ENCODE measurements at places on chromosomes 6 and 20. TPM values are rescaled to one million over a fixed set of nuclear protein-coding genes. Genes with fewer than 3 reads are reported as not detected.

- no peaks in the 10 kb centered on the region for H3K4me1 ChIP-seq
- no peak for DNase-seq
- peak overlapping the region; percentile 44 for H3K4me3 ChIP-seq
- H3K36me3 ChIP-seq = no peaks in the 10 kb centered on the region
- H3K27ac ChIP-seq = no peak overlapping the region
Observed at GRCh38 chr6:133837801-133838349, 51.0 kb upstream of the TCF21 start.

DNA sequence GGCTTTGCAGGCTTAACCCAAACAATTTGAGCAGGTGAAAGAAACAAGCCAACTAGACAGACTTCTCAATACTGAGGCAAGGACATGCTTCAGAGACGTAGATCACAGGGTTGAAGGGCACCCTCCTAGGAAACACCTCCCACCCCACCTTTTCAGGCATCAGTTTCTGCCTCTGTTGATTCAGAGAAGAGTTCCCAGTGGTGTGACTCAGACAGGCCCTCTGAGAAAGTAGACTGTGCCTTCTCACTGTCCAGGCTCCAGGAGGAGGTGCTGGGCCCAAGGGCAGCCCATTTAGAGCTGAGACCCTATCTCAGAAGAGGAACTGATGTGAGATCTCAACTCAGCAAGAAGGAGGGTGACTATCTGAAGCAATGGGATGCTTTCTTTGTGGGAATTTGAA, 108.1 kb downstream of the FAM50B start:
- DNase-seq = no peak
- H3K27ac ChIP-seq = no peak overlapping the region
- H3K4me3 ChIP-seq = no peak overlapping the region
- no peaks in the 10 kb centered on the region for H3K4me1 ChIP-seq
- H3K27me3 ChIP-seq = no peaks in the 10 kb centered on the region
- no peaks in the 10 kb centered on the region for H3K36me3 ChIP-seq

GRCh38 chr6:108260126-108260808, 573 bp downstream of the SNX3 start:
- DNase-seq = peak; percentile 59
- no peaks in the 10 kb centered on the region for H3K27me3 ChIP-seq
- peak overlapping the region; percentile 98 for H3K27ac ChIP-seq
- H3K36me3 ChIP-seq = no peaks in the 10 kb centered on the region

GRCh38 chr6:84525907-84526306, 238.5 kb downstream of the TBX18 start:
- no peaks in the 10 kb centered on the region for H3K4me1 ChIP-seq
- H3K36me3 ChIP-seq = no peaks in the 10 kb centered on the region
- no peak overlapping the region for H3K27ac ChIP-seq
- H3K27me3 ChIP-seq = no peaks in the 10 kb centered on the region
- no peak for DNase-seq

DNA sequence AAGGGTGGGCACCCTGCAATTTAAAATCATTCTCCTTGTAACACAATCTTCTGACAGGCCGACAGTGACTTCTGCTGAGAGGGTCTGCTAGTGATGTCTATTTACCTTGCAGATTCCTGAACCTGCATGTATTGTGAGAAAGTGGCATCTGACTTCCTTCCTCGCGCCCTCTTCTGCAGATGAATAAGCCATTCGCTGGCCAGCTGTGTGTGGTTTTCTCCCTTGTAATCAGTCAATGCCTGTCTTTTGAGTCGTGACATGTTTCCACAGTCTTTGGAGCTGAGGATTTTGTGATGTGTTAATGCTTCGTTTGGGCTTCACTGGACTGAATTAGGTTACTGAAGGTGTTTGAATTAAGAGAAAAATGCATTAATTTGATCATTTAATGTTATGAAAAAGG, 125.3 kb downstream of the GRM1 start:
- no peaks in the 10 kb centered on the region for H3K4me1 ChIP-seq
- no peak overlapping the region for H3K4me3 ChIP-seq
- no peak overlapping the region for H3K27ac ChIP-seq
- H3K27me3 ChIP-seq = no peaks in the 10 kb centered on the region
- DNase-seq = no peak

DNA sequence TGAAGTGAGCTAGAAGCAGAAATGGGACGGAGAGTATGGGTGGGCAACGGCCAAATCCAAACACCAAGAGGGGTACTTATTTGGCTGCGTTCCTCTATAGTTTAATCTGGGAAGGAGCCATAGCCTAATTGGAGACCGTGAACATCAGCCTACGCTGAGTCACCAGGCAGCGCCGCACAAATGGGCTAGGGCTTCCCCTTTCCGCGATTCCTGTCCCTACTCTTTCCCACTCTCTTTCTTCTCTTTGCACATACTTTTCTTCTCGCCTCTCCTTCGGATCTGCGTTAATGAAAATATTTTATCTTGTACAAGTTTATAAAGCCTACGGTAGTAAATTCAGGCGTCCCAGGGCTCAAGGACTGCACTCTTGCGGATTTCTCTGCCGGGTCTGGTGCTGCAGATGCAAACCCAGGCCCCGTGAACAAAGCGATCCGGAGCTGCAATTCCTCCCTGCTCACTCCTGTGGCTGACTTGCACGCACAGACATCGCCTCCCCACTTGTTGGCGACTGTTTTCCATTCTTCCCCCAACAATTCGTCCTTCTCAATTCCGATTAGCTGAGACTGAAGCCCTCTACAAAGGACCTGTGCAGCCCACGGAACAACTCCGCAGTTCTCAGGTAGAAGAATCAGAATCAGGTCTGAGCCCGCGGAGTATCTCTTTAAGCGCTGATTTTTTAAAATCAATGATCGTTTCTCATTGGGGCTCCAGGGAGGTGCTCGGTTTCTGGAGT, 4.2 kb upstream of the TBX18 start:
- DNase-seq = no peak
- peak overlapping the region; percentile 80 for H3K27ac ChIP-seq
- H3K27me3 ChIP-seq = no peaks in the 10 kb centered on the region
- H3K4me3 ChIP-seq = peak overlapping the region; percentile 39
- no peaks in the 10 kb centered on the region for H3K36me3 ChIP-seq
- peaks cover 18% of the 10 kb centered on the region for H3K4me1 ChIP-seq

- H3K36me3 ChIP-seq = no peaks in the 10 kb centered on the region
- H3K27ac ChIP-seq = no peak overlapping the region
- no peaks in the 10 kb centered on the region for H3K4me1 ChIP-seq
- H3K27me3 ChIP-seq = no peaks in the 10 kb centered on the region
Observed at GRCh38 chr6:129695373-129696027, 14.5 kb downstream of the ARHGAP18 start.

- H3K4me3 ChIP-seq = no peak overlapping the region
- no peaks in the 10 kb centered on the region for H3K36me3 ChIP-seq
- H3K27me3 ChIP-seq = no peaks in the 10 kb centered on the region
Observed at GRCh38 chr20:57476084-57476526, 48.8 kb downstream of the CTCFL start.

- H3K4me1 ChIP-seq = peaks cover 6% of the 10 kb centered on the region
- no peak overlapping the region for H3K27ac ChIP-seq
- no peaks in the 10 kb centered on the region for H3K27me3 ChIP-seq
- no peak overlapping the region for H3K4me3 ChIP-seq
Observed at GRCh38 chr6:41036601-41037000, 2.4 kb downstream of the UNC5CL start.

DNA sequence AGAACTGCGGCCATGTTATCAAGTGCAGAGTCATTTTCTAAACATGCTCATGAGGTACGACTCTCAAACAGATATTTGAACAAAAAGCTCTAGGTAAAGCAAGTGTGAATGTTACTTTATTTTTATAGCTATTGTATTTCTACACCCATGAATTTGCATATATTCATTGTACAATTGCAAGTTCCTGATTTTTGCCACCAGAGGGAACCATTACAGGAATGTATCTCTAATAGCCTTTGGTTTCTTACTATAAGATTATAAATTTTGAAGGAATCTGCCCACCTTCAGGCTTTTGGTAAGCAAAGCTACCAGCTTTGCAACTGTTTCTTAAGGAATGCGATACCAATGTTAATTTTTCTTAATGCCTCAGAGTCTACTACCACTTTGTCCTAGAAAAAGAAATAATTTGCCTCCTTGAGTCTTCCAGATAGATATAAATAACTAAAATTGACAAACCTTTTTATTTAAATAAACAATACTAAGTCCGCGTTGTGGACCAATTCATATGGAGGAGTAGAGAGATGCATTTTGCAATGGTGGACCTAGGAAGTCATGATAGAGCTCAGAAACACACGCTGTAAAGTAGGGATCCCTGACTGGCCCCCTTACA, 125.4 kb upstream of the SAMD5 start:
- H3K36me3 ChIP-seq = peaks cover 16% of the 10 kb centered on the region
- no peak overlapping the region for H3K27ac ChIP-seq

GRCh38 chr20:17848249-17849048, 120.1 kb downstream of the SNX5 start:
- H3K4me3 ChIP-seq = no peak overlapping the region
- no peaks in the 10 kb centered on the region for H3K27me3 ChIP-seq
- no peaks in the 10 kb centered on the region for H3K4me1 ChIP-seq
- H3K36me3 ChIP-seq = no peaks in the 10 kb centered on the region

DNA sequence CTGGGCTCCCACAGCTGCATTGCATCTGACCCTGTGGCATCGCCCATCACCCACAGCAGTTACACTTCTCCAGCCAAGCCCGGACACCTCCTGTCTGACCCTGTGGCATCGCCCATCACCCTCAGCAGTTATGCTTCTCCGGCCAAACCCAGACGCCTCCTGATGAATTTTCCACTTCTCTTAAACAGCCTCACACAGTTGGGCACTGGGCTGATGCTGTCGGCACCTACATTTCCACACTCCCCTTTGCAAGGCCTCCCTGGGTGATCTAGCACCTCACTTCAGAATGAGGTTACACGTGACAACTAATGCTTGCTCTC, 175.2 kb upstream of the ARID1B start:
- DNase-seq = peak; percentile 64
- H3K27me3 ChIP-seq = no peaks in the 10 kb centered on the region
- no peak overlapping the region for H3K4me3 ChIP-seq
- no peaks in the 10 kb centered on the region for H3K36me3 ChIP-seq
- H3K4me1 ChIP-seq = peaks cover 30% of the 10 kb centered on the region

DNA sequence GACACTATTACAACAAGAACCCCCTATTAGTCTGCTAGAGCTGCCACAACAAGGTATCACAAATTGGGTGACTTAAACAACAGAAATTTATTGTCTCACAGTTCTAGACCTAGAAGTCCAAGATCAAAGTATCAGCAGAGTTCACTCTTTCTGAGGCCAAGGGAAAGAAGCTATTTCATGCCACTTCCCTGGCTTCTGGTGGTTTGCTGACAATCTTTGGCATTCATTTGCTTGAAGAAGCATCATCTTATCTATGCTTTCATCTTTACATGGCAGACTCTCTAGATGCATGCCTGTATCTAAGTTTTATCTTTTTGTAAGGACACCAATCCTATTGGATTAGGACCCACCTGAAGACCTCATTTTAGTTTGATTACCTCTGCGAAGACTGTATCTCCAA, 296.8 kb upstream of the MARCKS start:
- H3K4me1 ChIP-seq = no peaks in the 10 kb centered on the region
- no peak overlapping the region for H3K27ac ChIP-seq
- no peaks in the 10 kb centered on the region for H3K27me3 ChIP-seq

- no peaks in the 10 kb centered on the region for H3K36me3 ChIP-seq
- no peak for DNase-seq
- H3K27me3 ChIP-seq = no peaks in the 10 kb centered on the region
- no peak overlapping the region for H3K4me3 ChIP-seq
Observed at GRCh38 chr6:13004601-13005000, 288.0 kb downstream of the PHACTR1 start.

SPAG4 gene
- total RNA-seq = 4.6 TPM

SERAC1 gene
- 5.0 TPM for total RNA-seq

TNXB gene
- total RNA-seq = 210 TPM
